ENCODE measurements at places on chromosomes 2 and 18.

- DNase-seq = no peak
These were observed 297.1 kb downstream of the ARHGAP15 start for GRCh38 chr2:143426296-143426695.

- DNase-seq = no peak
These were observed 34.5 kb downstream of the SFT2D3 start for GRCh38 chr2:127735537-127736399.

- no peak for DNase-seq
These were observed 122.3 kb upstream of the CD226 start for GRCh38 chr18:70069965-70070364.

DNA sequence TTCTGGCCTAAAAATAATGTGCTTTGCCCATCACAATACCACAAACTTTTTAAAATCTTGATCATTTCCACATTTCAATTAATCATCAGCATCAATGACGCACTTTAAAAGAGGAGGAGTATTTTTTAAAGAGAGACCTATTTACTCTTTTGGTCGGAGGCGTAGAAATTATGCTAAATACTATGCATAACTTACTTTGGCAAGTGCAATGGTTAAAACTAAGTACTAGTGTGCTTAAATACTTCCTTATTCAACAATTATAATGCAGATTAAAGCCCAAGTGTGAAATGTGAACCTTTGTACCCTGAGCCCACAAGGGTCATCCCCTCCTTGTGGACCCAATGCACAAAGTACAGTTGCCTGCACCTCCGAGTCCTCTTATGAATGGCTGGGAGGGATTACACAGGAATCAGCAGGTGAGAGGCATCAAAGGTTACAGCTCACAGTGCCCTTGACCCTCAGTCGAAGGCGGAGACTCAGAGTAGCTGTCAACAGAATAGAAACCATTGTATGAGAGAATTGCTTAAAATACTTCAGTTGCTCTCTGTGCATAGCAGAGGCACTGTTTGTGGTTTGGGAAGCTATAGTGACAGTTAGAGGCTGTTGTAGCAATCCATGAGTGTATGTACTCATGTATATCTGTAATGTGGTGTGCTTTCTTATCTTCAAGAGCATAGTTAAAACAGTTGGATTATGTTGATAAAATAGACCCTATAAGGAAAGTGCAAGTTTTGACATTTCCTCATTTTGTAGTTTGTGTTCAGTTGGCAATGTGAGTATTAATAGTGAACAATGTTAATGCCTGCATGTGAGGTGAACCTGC lies 151.7 kb upstream of the ITGA4 start:
- no peak for DNase-seq

GRCh38 chr2:6454286-6454990 lies 411.3 kb downstream of the CMPK2 start:
- no peak for DNase-seq

GRCh38 chr18:14933049-14933851 lies 185.3 kb downstream of the ANKRD30B start:
- DNase-seq = no peak

- no peak for DNase-seq
These were observed 5.7 kb downstream of the ELAC1 start for GRCh38 chr18:50973367-50974126.

DNA sequence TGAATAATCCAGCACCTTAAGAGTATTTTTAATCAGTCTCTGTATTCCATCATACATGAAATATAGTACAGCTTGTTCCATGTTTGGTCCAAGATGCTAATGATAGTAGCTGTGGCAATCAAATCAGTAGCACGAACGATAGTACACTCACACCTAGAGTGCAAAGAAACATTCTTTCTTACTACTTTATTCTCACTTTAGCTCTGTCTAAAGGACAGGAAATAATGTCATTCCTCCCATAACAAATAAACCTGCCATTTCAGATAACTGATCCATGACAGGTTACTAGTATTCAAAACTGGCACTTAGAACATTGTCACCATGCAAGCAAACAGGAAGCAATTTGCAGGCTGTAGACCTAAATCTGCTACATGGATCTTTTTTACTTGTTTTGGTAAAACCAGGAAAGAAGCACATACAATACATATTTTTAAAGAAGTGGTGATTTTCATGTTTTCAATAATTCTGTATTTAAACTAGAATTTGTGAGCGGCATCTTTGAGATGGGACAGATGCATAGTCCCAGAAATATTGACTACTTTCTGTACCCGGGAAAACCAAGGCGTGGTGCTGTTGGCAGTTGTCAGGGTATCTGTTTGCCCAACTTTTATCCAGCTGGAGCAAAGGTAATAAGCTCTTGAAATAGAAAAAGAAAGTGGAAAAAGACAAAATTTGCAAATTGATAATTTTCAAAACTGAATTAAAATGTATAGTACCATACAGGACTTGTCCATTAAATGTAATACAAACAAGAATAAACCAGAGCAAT lies 49.5 kb downstream of the IKZF2 start:
- no peak for DNase-seq

- no peak for DNase-seq
These were observed 452.2 kb downstream of the MBD2 start for GRCh38 chr18:53772293-53772692.

GRCh38 chr2:44972771-44973535 lies 31.5 kb downstream of the SIX3 start:
- no peak for DNase-seq

GRCh38 chr18:47791461-47791985 lies 138.9 kb downstream of the SMAD2 start:
- no peak for DNase-seq

DNA sequence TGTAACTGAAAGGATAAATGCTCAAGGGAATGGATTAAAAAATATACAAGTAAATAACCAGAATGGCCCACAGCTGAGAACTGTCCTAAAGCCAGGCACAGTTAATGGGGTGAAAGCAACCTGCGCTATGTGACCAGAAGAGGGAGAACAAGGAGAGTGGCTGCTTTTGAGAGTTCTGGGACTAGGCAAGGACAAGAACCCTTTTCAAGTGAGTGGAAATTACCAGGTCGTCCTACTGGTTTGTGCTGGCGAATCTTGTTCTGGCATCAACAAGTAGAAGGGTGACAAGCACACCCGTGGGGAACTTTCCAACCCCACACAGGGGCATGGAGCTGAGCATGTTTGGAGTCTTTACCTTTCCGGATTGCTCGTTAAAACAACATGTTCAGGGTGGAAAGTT lies 82.8 kb downstream of the TMEM17 start:
- no peak for DNase-seq

DNA sequence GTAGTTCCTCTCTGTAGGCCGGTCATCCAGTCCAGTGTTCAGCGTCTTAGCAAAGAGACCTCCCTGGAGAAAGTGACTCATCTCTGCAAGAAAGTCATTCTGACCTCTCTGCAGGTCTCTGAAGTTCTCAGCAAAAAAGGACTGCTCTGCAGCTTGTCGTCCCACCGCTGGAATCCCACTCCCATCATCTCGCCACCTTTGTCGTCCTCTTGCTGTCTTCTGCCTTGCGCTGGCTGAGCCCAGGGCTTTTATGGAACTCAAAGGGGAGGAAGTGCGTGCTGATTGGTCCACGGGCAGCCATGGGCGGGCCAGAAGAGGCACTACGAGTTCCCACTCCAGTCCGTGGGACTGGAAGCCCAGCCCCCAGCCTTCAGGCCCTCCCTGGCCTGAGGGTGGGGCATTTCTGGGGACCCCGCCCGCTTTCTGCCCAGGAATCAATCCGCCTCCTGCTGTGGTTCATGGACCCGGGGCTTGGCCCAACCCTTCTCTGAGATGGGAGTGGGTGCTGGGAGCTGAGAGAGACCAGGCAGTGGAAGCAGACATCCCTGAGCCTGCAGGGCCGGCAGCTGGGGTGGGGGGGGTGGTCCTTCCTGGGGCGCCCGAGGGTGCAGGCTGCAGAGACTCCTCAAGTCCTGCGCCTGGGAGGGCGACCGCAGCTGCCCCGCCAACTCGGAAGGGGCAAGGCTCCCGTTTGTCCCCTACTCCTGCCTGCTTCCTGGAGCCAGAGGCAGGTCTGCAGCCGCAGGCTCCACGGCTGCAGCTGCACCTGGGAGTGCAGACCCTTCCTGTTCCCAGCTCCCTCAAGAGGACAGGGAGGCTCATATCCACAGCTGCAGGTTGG lies 660.7 kb upstream of the RAB6C start:
- DNase-seq = no peak

DNA sequence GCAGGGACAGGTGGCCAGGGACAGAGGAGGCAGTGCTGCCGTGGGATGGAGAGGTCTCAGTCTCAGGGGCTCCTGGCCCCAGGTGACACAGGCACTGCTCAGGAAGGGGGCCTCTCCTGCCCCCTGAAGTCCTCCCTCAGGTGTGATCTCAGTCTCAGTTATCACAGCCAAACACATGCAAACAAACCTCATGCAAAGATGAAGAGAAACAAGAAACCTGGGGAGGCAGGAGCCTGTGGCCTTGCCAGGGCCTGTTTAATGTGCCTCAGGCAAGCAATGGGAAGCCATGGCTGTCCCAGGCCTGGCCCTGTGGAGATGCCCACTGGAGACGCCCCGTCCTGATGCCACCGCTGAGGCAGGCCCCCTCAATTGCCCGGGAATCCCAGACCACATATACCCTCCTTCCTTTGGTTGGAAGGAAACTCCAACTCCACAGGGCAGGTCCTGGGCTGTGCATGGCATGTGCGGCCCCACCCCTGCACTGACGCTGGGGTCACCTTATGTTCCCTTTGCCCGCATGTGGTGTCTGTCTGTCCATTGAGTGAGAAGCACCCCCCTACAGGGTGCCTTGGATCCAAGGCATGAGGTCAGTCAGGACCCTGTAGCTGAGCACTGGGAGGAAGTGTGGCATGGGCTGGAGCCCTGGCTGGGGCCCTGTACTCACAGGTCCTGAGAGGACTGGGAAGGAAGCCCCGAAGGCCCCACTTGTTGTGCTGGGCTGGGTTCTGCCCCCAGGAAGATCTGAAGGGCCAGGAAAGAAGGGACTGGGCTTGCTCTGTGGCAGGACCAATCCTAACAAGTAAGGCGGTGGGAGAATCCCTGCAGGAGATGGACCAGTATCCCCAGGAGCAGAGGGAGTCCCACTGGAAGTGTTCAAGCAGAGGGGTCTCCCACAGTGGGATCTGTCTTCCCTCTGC lies 68.8 kb upstream of the RAB6C start:
- no peak for DNase-seq
